ENCODE measurements at places on chromosomes 1 and 21.

GRCh38 chr1:15271196-15271595 is 24.2 kb downstream of the FHAD1 start:
- no peak for DNase-seq

GRCh38 chr1:235575597-235575996 is 71.3 kb upstream of the B3GALNT2 start:
- DNase-seq: no peak

GRCh38 chr1:27303509-27303908 is 18.5 kb upstream of the TMEM222 start:
- DNase-seq: no peak

- no peak for DNase-seq
Observed at GRCh38 chr1:90708826-90709225, 8.3 kb downstream of the BARHL2 start.

- DNase-seq: no peak
Observed at GRCh38 chr1:20377516-20378270, 87.0 kb downstream of the VWA5B1 start.

All from stimulated activated CD4-positive, alpha-beta T cell treated with anti-CD3 and anti-CD28 coated beads, Interleukin-12 subunit alpha, Interleukin-12 subunit beta, amount 100 ng/mL, for 48 hours (primary cell).